ENCODE measurements at places on chromosomes 7 and 10. TPM values are rescaled to one million over a fixed set of nuclear protein-coding genes. Genes with fewer than 3 reads are reported as not detected.

DNA sequence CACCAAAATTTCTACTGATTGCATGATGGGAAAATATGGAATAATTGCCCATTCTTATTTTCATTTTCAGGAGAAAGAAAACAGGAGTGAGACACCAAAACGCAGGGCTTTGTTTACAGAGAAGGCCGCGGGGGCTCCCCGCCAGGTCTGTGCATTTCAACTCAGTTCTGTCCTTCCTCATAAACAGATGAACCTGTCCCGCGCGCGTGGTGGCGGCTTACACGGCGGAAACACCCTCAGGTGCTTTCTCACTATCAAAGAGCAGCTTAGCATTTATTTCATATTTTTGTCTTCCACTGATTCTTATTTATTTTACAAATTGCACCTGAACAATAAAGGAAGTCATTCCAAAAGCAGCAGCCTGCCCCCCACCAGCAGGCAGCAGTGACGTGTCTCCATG, 579.4 kb downstream of the PTPRN2 start:
- DNase-seq = no peak

The BRAF gene
- total RNA-seq = 35.0 TPM

The MYO3A gene
- total RNA-seq = not detected

DNA sequence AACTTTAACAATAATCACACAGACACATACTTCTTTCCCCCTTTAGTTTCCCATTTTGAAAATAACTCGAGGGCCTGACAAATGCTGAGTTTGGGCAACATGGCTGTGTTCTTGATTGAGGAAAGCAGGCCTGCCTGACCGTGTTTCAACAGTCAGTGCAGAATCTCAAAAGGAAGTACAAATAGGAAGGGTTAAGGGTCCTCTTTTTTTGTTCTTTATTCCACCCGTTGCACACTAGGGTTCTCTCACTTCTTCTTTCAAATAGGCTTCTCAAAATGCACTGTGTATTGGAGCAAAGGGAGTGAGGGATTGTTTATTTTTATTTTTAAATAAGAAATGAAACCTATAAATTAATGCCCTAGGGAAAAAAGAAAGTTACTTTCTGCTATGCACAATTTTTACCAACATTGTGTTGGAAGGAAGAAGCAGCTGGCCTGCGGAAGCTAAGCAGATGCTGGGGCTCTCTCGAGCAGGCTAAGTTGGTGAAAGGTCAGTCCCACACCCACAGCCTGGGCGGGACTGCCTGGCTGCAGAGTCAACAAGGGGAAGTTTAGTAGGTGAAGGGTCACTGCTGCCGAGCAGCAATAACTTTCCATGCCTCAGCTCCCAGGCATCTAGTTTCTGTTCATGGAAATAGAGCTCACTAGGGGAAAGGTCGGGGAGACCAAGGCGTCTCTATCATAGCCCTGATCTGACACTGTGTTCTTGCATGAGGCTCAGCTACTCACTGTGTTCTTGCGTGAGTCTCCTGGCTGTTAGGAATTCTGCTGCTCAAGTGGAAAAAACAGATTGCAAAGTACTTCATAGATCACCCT, 12.2 kb upstream of the PDK4 start:
- DNase-seq = peak; percentile 94

GRCh38 chr10:33381451-33382215, 47.2 kb upstream of the NRP1 start:
- no peak for DNase-seq

DNA sequence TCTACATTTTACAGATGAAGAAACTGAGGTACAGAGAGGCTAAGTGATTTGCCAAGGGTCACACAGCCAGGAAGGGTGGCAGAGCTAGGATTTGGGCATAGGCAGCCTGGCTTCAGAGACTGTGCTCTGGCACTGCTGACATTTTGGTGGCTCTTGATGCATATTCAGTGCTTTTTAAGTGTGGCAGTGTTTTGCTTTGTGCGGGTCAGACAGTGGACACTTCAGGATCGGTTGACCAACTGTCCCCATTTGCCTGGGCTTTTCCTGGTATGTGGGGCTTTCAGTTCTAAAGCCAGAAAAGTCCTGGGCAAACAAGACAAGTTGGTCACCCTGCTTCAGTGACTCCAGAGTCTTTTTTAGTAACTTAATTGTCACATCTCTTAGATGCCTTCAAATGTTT, 35.0 kb downstream of the SUFU start:
- peak; percentile 33 for DNase-seq

GRCh38 chr10:6254201-6254600, 51.5 kb downstream of the PFKFB3 start:
- no peak for DNase-seq

DNA sequence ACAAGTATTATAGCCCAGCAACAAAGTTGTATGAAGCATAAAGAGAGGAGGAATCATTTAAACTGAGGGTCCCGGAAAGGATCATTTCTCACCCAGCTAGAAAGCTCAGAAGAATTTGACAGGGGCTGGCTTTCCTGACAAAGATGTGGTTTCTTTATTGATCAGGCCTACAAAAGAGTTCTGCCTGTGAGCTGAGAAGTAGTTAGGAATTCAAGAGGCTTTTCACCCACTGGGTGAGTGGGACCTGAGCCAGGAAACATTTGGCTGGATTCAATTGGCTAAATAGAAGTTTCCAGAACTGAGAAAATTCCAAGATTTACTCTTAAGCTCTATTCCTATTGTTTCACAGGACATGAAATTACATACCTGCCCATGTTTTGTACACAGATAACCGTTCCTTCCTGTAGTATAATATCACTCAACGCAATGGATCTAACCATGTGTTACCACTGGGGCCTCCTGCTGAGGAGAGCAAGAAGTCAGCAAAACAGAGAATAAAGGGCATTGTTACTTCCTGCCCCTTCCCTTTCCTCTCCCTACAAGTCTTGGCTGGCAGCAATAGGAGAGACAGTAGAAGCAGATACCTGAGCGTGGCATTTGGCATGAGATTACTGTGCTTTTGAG, 53.9 kb upstream of the PAPSS2 start:
- DNase-seq = no peak

The FBXL13 gene
- total RNA-seq = 0.32 TPM

- DNase-seq = no peak
Observed at GRCh38 chr7:117809958-117810357, 63.3 kb downstream of the CTTNBP2 start.

The PDZD7 gene
- 0.40 TPM for total RNA-seq

The CDCA7L gene
- 12.6 TPM for total RNA-seq

The TFEC gene
- 1.6 TPM for total RNA-seq

- DNase-seq = no peak
Observed at GRCh38 chr10:29600821-29601220, 34.0 kb downstream of the SVIL start.

GRCh38 chr7:73515178-73515577, 6.9 kb downstream of the BAZ1B start:
- DNase-seq = no peak

- DNase-seq = no peak
Observed at GRCh38 chr7:36875794-36876193, 151.5 kb upstream of the AOAH start.

GRCh38 chr10:101151395-101151794, 20.3 kb downstream of the TLX1 start:
- peak; percentile 15 for DNase-seq

GRCh38 chr7:48875045-48875916, 49.1 kb upstream of the CDC14C start:
- no peak for DNase-seq

DNA sequence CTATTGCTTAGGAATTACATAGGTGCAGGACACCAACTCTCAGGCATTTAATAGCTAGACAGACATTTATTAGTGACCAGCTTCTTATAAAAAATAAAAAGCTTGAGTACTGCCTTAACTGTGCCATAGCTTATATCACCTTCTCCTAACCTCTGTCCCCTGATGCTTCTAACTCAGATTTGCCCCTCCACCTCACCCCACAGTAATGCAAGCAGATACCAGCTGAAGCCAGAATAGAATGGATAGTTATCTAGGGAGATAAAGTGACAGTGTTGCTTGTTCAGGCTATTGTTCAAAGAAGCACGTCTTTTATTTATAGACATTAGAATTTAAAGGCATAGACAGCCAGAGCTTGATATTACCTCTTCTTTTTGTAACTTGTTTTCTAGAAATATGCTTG, 99.6 kb upstream of the GLCCI1 start:
- no peak for DNase-seq

- no peak for DNase-seq
Observed at GRCh38 chr10:74705358-74705980, 120.9 kb upstream of the KAT6B start.

DNA sequence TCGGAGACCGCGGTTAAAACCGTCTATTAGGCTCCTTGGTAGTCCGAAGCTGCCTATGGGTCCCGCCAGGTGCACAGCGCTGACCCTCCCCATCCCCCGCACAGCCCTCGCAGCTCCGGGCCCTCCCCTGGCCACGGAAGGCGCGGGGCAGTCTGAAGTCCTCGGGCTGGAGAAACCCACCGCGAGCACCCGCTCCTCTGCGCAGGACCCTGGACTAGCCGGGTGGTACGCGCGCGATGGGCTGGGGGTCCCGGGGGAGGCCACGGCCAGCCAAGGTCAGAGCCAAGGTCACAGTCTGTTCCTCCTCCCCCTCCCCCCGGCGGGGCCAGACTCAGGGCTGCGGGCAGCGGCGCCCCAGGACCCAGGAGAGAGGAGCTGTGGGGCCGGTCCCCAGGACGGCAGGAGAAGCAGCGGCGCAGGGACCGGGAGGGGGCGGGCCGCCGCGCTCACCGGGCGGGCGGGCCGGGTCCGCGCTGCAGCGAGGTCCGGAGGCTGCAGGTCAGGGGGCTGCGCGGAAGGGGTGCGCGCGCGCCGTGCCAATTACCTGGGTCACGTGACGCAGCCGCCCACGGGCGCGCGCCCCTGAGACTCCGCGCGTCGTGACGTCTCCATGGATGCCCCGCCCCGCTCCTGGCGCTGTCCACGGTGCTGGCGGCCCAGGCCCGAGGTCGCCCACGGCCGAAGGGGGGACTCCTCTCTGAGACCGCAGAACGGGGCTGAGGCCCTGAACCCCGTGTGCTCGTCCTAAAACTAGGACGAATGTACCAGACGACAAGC, at the start of gene OGDHL:
TSS of gene OGDHL (minus strand) at position 535 of the 777 bp plus-strand sequence. CDS start 3,731 bp downstream, outside the sequence.
- DNase-seq = no peak

The SPACDR gene
- total RNA-seq = 1.1 TPM

DNA sequence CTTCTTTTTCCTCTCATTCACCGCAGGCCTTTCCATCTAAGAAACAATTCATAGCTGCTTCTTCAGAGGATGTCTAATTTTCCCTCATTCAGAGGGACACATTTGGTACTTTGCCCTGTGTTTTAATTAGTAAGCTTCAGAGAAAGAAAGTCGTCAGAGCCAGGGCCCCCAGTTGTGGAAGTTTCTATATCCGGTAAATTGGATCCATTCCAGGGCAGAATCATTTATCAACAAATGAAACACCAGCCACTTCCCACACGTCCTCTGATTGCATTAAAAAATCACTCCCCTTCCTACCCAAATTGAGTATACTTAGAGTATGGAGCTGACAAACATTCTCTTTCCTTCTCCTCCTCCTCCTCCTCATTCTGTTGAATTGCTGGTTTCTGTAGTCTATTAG, 205.8 kb upstream of the HDAC9 start:
- no peak for DNase-seq

GRCh38 chr7:148814922-148815559, 69.0 kb downstream of the EZH2 start:
- DNase-seq = no peak

- no peak for DNase-seq
Observed at GRCh38 chr7:20381406-20382034, 50.8 kb downstream of the ITGB8 start.

GRCh38 chr10:15640536-15641085, 79.1 kb downstream of the ITGA8 start:
- DNase-seq = no peak

The TSPAN15 gene
- 6.9 TPM for total RNA-seq

- DNase-seq = no peak
Observed at GRCh38 chr10:4670737-4671136, 155.3 kb upstream of the AKR1E2 start.

The ZNF37A gene
- 9.4 TPM for total RNA-seq

DNA sequence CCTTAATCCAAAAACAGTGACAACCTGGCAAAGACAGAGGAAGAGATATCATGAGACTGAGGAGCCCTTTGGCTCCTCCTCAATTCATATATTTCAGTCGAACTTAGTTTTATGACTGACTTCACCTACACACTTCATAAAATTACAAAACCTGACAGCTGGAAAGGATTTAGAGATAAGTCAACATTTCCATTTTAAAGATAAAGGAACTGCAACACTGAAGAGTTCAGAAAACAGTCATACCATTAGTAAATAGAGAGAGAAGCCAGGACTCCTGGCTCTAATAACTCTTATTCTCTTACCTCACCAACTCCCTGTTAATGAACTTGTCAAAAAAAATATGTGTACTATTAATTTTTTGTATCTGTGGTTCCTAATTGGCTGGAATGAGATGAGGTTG, 141.0 kb upstream of the COL1A2 start:
- DNase-seq = no peak

Data from cardiac septum (tissue), 1 donor.